Transverse colon (tissue), 4 donors: ENCODE measurements at places on chromosomes 16 and 17. TPM values are rescaled to one million over a fixed set of nuclear protein-coding genes. Genes with fewer than 3 reads are reported as not detected.

The CX3CL1 gene
- 13.5 TPM for total RNA-seq

The HSPB9 gene
- total RNA-seq, result not detected

The SLC38A8 gene
- not detected for total RNA-seq

GRCh38 chr16:80515374-80515773 lies 25.4 kb upstream of the DYNLRB2 start:
- DNase-seq, result no peak

GRCh38 chr17:48084932-48085331 lies 16.3 kb downstream of the CBX1 start:
- DNase-seq, result no peak

DNA sequence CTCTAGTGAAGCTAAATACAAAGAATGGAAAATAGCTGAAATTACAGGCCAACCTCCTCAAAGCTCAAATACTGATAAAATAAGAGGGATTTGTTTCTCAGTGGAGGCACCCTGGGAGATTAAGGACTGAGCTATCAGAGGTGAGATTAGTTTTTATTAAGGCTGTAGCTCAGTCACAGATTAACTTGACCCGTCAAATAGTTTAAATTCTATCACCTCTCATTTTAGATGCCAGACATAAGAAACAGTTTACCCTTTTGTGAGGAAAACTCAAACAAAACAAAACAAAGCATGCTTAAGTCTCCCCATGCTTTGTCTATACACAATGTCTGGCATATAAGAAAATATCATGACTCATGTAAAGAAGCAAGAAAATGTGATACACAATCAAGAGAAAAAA lies 208.3 kb upstream of the PMFBP1 start:
- no peak for DNase-seq

DNA sequence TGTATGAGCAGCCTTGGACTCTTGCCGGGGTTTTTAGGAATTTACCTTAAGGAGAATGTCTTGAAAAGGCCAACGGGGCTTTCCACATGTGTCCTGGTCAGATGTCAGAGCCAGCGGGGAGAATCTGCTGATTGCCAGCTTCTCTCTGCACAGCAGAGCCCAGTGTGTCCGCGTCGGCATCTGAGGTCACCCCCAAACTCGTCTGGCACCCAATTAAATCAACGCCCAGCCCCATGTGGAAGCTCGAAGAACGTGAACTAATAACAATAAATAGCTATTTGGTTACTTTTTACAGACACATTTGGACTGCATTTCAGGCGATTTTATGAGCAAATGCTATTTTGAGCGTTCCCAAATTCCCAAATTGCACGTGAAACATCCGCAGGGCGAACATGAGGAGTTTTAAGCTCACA lies 303.5 kb downstream of the FOXL1 start:
- DNase-seq, result no peak

GRCh38 chr17:70076831-70077230 lies 1.8 kb downstream of the KCNJ16 start:
- no peak for DNase-seq
